ENCODE measurements at places on chromosomes 5 and 9.

GRCh38 chr5:125683669-125684068 lies 739.5 kb upstream of the GRAMD2B start:
- no peak for DNase-seq

GRCh38 chr5:143968071-143968878 lies 156.3 kb downstream of the HMHB1 start:
- no peak for DNase-seq

- no peak for DNase-seq
Measured at GRCh38 chr5:138663009-138663408, 87.8 kb upstream of the HSPA9 start.

GRCh38 chr5:143064676-143065075 lies 294.5 kb downstream of the ARHGAP26 start:
- DNase-seq, result no peak

GRCh38 chr5:21765406-21765805 lies 1087.7 kb downstream of the CDH12 start:
- no peak for DNase-seq

DNA sequence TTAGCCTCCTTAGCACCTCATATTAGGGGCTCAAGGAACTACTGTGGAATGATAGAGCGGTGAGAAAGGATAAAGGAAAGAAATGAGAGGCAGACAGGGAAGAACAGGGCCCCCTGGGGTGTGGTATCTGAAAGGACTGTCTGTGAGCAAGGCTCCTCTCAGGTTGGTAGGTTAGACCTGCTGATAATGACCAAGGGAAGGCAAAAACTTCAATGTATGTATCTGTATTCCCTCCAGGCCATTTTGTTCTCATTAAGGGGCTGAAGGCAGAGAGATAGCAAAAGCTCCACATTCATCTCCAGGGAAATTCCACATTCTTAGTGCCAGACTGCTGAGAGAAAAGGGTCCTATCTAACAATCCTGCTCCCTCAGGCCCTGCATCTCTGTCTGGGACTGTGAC lies 28.6 kb downstream of the TRIM32 start:
- no peak for DNase-seq

- no peak for DNase-seq
Measured at GRCh38 chr5:161790926-161791325, 57.0 kb upstream of the GABRA1 start.

DNA sequence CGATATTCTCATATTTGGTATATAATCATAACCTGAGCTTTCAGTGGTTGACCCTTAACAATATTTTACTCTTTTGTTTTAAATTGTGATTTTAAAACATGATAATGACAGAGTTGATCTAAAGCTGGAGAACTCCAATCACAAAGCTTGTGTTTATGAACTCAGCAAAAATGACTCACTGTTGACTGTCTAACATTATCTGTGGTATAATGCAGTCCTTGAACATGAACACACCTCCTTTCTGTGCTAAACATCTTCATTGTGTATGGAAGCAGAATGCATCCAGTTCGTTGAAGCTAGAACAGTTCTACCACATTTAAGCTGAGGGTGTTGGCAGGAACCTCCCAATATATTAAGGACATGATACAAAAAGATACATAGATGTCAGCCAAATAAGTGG lies 1030.2 kb upstream of the SEMA6A start:
- DNase-seq, result no peak

DNA sequence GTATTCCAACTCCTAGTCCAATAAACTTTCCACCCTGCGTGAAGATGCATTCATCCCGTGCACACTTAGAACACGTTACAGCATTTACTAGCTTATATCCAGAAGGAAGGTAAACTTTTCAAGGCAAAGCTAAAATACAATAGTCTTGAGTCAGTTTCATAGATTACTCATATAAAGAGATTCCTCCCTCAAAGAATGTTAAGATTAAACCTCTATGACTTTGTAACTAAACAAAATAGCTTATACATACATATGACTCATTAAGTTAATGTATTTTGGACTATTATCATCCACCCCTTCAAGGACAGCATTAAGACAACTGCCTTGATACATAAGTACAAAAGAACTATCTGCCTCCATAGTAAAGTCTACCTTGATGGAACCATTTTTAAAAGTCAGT lies 36.1 kb downstream of the TLE1 start:
- no peak for DNase-seq

GRCh38 chr9:24582146-24583126 lies 36.7 kb upstream of the IZUMO3 start:
- DNase-seq, result no peak

DNA sequence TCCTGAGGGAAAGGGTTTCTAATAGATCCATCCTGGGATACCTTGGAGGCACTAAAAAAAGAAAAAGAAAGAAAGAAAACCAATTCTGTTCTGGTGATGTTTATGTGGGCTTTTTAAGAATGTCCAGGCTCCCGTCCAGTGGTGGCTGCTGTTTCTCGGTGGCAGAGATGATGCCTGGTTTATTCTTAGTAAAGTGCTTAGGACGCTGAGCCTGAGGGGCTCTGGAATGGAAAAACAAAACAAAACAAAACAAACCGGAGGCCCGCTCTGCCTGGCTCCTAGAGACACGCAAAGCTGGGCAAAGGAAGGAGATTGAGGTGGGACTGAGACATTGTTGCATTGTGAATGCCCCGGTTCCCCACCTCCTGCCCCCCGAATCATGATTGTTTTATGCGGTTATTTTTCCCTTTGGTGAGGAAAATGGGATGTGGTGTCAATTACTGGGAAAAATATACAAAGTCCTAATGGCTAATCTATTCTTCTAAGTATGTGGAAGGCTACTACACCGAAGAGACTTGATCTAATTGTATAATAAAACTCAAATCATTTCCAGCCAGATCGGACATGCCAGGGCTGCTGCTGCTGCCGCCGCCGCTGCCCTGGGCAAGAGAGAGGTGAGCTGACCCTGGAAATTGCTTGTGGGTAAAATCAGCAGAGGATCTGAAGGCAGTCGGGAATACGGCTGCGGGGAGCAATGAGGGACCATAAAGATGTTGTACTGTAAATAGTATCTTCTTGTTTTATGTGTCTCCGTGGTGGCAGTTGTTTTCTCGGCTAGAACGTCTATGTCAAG lies 644.9 kb downstream of the CCDC171 start:
- no peak for DNase-seq

DNA sequence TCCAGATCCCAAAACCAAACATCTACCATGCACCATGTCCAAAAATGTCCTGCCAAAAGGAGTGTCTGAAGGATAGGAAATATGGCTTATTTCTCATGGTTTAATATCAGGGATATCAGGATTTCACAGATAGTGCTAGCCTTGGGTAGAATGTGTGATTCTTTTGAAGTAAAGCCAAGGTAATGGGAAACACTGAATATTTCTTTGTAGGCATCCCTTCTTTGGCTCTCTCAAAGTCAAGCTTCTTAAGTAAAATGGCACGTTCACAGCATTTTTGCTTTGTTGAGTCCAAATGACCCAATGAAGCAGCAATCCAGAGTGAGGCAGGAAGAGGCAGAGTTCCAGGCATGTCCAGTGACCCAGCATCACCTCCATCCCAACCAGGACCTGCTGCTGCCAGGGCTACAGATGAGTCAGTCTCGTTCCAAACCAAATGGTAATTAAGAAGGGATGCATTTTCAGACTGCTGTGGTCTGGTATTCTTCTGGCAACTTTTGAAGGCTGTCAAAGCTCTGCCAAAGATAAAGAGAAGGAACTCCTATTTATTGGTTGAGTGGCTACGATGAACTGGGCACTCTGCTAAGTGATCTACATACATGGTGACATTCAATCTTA lies 678.8 kb upstream of the KLF4 start:
- DNase-seq, result no peak

DNA sequence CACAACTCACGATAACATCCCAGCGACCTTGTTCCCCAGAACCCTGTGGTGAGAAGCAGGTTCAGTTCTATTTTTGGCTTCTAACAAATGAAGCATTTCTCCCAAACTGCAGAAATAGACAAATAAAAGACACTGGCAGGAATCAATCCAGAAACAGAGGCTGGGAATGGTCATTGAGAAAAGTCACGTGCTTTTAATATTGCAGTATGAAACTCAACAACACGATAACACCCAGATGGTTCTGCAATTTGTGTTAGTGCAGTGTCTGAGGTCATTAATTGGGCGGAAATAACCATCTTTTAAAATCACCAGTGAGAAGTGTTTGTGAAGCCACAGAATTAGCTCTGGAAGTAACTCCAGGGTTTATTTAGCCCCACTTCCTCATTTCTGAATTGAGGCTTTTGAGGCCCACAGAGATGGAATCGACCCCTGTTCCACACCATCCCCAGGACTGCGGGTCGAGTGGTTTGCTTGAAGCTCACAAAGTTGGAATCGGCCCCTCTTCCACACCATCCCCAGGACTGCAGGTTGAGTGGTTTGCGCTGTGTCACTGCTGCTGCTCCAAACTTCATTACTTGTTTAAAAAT lies 164.7 kb upstream of the IRX4 start:
- DNase-seq, result no peak

DNA sequence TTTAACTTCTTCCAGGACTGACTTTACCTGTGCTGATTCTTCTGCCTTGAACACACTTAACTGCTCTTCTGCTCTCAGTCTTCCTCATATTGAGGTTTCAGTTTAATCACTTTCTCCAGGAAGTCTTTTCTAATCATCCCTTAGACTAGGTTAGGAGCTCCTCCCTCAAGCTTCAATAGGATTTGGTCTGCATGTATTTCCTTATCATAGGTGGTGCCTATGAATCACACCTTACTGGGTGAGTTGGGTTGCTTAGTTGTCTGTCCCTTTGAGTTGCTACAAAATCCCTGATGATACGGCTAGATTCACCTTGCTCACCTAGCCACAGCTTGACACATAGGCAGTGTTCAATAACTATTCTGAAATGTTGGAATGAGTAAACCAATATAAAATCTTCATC lies 164.4 kb downstream of the DNAH5 start:
- DNase-seq, result no peak

- no peak for DNase-seq
Measured at GRCh38 chr9:129572517-129572916, 48.4 kb downstream of the C9orf50 start.

DNA sequence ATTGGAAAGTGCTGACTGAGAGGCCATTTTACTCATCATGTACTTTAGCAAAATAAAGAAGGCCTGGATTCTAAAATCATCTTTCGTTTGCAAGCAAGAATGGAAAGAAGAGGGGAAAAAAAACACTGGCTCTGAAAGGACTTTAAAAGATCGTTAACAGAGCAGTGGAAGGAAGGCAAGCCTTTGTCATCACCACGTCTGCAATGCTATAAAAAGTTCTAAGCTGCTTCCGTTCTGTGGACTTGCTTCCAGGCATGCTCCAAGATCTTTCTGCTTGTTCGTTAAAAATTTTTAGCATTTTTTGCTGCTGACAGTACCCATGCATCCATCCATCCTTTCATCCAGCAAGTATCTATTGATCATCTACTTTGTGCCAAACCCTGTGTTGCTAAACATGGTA lies 226.5 kb downstream of the GABBR2 start:
- DNase-seq, result no peak

DNA sequence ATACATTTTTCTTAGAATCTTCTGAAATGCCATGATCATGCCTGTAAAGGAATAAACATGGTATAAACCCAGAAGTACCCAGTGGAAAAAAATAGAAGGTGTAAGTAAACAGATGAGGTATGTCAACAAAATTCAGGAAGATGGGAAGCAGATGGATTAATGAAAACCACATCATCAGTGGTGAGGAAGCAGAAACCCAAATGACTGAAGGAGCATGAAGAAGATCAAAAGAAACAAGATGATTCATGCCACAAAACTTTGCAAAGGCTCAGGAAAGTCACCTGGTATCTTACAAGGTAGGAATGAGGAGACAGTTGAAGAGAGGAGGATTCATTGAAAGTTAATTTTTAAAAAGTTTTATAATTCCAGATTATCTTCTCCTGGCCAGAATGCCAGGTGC lies 132.8 kb upstream of the PAPPA start:
- DNase-seq, result no peak

DNA sequence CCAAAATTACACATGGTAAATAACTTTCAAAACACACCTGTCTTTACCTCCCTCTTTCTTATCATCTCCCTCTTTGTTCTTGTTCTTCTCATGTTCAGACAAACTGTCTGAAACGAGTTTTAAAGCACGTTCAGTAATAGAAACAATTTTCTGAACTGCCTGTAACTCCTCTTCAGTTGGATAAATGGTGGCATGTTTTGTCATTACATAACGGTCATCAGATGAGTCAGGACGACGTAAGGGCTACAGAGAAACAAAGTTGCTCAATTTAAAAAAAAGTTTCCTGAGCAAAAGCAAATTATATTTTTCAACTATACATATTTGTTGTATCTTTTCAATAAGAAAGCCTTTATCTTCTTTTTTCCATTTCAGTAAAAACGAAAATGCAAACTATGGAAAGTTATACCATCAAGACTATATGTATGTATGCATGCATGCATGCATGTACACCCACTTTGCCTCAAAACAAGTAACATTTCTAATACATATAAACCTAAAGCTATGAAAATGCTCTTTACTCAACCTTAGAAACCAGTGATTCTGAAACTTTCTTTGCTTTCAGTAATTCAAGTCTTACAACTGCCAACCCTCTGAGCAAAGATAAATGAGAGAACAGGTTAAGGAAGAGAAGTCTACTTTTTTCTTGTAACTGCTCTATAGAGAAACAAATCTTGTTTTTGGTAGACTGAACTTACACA lies 56.0 kb downstream of the ZFR start:
- DNase-seq, result no peak

- no peak for DNase-seq
Measured at GRCh38 chr9:104970271-104970987, 42.5 kb upstream of the ABCA1 start.

GRCh38 chr9:80049096-80049782 lies 477.5 kb downstream of the TLE4 start:
- DNase-seq, result no peak

DNA sequence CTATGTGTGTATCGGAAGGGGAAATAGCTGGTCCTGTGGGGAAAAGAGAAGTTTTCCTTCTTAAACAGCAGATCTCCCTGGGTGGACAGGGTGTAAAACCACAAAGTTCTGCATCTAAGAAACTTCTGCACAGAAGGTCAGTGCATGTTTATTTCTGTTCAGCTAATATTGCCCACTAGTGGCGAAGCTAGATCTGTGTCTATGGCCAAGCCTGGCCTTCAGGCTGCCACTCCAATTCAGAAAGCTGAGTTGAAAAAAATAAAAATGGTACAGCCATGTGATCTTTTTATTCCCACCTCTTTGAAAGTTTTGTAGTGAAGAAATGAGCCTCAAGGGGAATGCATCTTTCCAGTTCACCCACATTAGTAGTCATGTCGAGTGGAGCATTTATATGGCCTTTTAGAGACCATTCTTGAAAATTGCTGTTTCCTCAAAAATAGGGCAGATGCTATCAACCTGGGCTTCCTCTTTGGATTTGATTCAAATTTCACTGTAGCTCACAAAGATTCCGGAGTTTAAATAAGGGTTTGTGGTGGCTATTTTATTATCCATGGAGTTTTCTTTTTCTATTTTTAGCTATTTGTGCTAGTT lies 488.0 kb downstream of the PRELID2 start:
- DNase-seq, result no peak

Measured in T-helper 17 cell (primary cell).